ENCODE measurements at places on chromosomes 16 and 17.

DNA sequence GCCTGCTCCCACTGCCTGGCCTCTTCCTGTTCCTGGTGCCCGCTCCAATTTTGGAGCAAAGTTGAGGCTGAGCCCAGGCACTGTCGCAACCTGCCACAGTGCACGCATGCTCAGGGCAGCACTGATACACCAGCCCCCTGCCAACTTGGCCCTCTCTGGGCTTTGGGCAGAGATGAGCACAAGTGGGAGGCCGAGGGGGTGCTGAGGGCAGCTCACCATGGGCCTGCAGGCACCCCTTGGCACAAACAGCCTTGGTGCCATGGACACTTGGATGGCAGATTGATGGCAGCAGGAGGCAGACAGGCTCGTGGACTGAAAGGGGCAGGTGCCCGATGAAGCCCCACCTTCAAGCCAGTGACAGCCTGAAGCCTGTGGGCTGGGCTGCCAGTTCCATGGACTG is 42.9 kb downstream of the PIGL start:
- DNase-seq = no peak

DNA sequence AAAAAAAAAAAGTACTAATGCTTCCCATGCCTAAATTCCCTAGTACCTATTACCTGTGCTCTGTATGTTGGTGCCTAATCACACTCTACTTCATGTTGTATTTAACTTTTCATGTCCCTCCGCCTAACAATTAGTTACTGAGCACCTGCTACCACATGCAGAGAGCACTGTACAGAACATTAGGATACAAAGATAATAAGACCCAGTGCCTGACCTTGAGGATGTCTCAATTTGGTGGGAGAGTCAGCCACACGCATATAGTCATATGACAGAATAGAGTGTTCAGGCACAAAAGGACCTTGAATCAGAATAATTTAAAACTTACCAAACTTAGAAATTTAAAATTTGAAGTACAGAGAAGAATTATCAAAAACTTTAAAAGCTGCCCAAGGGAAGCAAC is 42.1 kb downstream of the USP31 start:
- no peak for DNase-seq

GRCh38 chr17:20920815-20921199 is 122.0 kb downstream of the USP22 start:
- no peak for DNase-seq

GRCh38 chr17:2177235-2177811 is 122.4 kb downstream of the HIC1 start:
- DNase-seq = no peak

- DNase-seq = no peak
Measured at GRCh38 chr16:30949650-30950515, 1.0 kb downstream of the ORAI3 start.

DNA sequence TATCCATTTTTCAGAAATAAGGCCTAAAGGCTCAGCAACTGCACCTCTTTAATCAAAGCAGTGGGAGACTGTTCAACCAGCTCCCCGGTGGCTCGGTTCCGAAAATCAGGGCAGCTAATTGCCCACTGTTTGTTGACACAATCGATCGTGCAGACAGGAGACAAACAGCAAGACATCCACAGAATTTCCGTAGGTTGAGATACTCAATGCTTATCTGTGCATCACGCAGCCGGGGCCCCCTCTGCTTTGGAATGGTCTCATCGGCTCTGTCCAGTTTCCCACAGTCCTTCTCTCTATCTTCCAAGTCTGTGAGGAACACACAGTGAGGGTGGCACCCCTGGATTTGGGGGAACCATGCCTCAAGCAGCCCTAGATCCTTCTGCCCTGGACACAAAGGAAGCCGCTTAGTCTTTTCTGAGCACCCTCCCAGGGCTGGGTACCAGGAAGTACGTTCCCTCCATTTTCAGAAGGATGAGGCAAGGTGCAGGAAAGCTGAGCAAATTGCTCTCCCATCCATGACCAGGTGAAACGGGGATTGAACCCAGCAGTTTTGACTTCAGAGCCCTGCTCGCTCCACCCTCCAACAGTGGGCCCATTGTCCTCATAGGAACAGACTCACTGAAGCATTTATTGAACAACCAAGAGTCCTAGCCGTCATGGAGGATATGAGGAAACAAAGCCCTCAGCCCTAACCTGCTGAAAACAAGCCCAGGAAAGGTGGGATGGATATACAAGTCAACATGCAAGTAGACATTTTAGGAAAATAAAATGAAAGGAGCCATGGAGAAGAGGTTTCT is 70.7 kb downstream of the C16orf95 start:
- no peak for DNase-seq

GRCh38 chr16:83744441-83744981 is 63.3 kb upstream of the HSBP1 start:
- DNase-seq = no peak

DNA sequence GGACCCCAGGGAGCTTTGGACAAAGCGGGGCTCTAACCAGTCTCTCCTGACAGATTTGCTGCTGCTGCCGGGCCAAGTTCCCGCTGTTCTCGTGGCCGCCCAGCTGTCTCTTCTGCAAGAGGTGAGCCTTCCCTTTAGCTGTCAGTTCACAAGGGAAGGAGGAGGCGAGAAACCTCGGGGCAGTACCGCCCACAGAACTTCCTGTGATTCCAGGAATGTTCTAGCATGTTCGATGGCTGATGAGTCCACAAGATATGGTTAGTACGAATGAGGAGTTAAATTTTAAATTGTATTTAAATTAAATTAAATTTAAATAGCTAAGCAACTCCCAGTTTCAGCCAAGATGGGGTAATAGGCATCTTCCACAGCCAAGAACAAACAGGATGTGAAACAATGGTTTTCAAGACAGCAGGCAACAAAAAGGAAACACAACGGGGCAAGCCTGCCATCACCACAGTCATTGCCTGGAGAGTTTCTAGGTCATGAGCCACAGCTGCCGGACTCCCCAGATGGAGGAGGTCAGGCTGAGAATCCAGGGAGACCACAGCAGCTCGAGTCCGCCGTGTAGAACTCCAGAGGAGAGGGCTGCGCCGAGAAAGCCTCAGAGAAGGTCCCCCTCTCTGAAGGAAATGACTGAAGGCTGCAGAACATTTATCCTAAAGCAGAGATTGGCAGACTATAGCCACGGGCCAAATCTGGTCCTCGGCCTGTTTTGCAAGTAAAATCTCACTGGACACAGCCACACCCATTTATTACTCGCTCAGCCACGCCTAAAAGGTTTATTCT is 9.5 kb upstream of the TCF25 start:
- DNase-seq = no peak

GRCh38 chr17:79630821-79631639 is 20.2 kb upstream of the RBFOX3 start:
- no peak for DNase-seq

DNA sequence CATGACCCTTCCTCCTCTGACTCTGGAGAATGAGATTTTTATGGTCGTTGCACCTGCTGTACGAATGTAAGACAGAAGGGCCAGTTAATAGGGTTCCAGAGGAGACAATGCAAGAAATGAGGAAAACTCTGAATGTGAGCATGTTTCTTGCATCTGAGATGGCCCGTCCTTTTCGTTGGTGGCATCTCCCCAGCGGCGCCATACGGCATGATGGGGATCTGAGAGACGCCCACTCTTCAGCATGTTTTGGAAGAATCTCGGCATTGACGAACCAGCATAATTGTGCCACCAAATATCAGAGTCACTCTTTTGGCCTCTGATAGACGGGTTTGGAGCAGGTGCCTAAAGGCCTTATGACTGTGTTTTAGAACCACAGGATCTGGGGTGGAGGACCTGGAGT is 126.5 kb upstream of the RCVRN start:
- DNase-seq = no peak

DNA sequence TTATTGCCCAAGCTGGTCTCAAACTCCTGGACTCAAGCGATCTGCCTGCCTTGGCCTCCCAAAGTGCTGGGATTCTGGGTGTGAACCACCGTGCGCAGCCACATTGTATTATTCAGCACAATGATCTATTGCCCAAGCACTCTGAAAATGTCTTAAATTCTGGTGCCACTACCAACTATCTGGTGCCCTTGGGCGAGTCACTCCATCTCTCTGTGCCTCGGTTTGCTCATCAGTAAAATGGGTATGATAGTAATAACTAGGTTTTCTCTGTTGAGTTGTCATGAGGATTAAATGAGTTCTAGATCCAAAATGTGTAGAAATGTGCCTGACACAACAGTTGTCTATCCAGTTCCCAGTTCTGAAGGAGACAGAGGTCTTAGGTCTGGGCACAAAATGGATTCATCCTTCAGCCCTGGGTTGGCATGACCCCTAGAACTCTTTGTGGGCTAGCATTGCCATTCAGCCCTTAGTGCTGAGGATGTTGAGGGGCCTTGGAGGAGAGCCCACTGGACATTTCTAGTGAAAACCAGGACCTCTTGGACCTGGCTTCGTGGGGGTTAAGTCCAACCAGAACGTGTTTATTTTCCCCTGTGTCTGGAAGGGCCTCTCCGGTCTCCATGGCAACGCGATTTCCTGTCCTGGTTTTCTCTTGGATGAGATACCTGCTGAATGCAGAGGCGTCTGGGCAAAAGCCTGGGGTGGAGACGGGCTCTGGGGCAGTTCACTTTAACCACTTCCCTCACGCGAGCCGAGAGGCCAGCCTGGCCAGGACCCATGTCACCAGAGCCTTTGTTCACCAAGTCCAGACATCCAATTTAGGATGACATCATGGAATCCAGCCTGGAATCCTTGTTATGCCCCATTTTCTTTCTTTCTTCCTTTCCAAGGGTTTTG is 43.7 kb upstream of the TNRC6A start:
- DNase-seq = no peak

- DNase-seq = no peak
Measured at GRCh38 chr17:45828171-45828570, 16.5 kb upstream of the SPPL2C start.

DNA sequence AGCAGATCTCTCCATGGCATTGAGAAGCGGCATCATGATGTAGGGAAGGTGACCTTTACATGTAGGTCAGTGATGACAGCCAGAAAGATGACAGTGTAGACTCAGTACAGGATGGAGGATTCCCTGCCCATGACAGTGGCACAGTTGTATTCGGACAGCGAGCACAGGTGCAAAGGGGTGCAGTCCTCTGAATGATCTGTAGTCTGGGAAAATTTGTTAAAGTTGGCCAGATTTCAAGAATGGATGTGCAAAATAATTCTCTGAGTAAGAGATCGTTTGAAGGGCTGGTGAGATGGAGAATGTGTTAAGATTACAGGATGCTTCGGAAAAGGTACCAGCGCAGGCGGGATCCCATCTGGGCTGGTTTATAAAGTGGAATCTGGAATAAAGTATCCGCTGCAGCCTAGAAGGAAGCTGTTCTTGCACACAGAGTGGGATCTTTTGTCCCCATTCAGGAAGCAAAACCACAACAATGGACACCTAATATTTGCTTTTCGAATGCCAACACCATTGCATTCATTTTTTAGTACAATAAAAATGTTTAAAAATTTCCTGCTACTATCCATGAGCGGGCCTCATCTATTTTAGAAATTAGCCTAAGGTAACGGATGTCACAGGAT is 101.2 kb downstream of the RPTOR start:
- no peak for DNase-seq

DNA sequence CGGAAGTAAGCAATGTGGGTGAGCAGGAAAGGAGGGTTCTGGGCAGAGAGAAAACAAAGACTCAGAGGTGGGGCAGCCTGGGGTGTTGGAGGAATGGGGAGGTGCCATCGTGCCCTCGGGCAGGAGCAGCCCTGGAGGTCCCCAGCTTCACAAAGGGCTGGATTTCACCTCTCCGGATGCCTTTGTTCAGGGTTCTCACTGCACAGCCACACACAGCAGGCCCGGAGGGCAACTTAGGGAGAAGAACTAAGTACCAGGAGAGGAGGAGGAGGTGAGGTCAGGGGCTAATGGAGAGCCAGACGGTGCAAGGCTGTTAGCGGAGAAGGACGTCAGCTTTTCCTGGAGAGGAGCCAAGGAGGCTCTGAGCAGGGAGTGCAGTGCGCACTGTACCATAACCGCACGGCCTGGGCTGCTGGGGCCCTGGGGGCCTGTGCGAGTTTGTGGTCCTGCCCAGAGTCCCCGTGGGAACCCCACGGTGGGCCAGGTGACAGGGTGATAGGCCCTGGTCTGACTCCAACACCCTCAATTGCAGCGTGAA is 9.3 kb downstream of the ARRB2 start:
- DNase-seq = no peak

GRCh38 chr17:81487487-81488275 is 24.9 kb downstream of the ACTG1 start:
- peak; percentile 73 for DNase-seq

DNA sequence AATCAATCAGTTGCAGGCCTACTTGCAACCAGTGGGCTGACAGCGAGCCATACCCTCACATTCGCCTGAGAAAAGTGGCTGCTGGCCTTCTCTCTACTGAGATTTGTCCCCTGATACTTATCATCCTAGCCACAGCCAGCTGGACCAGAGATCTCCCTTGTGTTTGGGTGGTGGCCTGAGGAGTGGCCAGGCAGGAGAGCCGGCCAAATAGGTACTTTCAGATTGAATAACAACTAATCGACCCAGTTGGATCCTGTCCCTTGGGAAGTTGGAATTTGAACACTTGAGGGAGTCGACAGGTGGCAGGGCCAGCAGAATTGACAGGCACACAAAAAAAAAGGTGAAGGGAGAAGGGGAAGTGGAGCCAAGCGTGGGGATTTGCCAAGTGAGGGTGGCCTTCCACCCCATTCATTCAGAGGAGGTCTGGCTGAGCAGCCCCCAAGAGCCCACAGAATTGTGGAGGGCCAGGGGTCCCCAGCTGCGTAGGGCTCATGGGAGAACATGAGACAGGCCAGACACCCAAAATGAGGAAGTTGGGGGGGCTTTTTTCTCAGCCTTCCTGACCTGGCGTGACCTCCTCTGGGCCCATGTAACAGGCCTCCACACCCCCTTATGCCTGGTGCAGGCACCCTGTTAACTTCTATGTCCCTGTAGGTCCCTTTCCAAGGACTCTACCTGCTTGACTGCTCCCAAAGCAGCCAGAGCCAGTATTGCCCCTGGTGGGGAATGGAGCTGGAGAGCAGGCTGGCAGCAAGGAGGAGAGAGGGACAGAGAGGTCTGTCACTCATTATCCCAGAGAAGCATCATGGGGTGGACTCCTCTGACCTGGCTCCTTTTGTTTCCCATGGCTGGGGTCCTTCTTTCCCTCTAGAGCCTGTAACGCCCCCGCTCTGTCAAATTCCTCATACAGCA is 2.9 kb upstream of the RANGRF start:
- no peak for DNase-seq

GRCh38 chr16:80299416-80299815 is 241.4 kb upstream of the DYNLRB2 start:
- DNase-seq = no peak

- DNase-seq = no peak
Measured at GRCh38 chr16:2326191-2326590, 14.3 kb downstream of the ABCA3 start.

All from stimulated activated CD4-positive, alpha-beta T cell treated with anti-CD3 and anti-CD28 coated beads, Interleukin-1b, Interleukin-23, amount 100 ng/mL, for 24 hours (primary cell).